Activated CD4-positive, alpha-beta T cell treated with anti-CD3 and anti-CD28 coated beads, Interleukin-2, amount 10 ng/mL, durations not matched to agents 7 days and 5 days (primary cell): ENCODE measurements at places on chromosomes 13 and 19. TPM values are rescaled to one million over a fixed set of nuclear protein-coding genes. Genes with fewer than 3 reads are reported as not detected.
A peak's percentile ranks its signal among the peaks of the same experiment; 100 is the strongest.

DNA sequence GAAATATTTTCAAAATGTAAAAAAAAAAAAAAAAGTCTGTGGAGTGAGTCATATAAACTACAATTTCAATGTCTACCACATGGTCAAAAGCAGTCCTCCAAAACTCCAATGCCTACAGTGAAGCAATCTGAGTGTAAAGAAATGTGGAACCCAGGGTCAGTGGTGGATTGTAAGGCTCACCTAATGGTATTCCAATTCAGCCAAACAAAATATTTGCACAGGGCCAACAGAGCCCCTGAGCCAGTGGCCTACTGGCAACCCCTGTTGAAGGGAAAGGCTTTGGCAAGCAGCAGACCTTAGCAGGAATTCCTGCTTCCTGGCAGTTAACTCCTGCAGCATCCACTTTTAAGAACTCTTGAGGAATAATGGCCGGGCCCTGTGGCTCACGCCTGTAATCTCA, 3.4 kb downstream of the DNMT1 start:
- no peak overlapping the region for H3K27ac ChIP-seq
- H3K4me1 ChIP-seq = peaks cover 54% of the 10 kb centered on the region
- H3K36me3 ChIP-seq = peaks cover 51% of the 10 kb centered on the region
- H3K27me3 ChIP-seq = no peaks in the 10 kb centered on the region

GRCh38 chr19:41223431-41224234, 4.6 kb downstream of the AXL start:
- no peaks in the 10 kb centered on the region for H3K36me3 ChIP-seq
- peaks cover 19% of the 10 kb centered on the region for H3K4me1 ChIP-seq
- H3K4me3 ChIP-seq = no peak overlapping the region
- no peak for DNase-seq

DAND5 gene
- 0.20 TPM for total RNA-seq

DNA sequence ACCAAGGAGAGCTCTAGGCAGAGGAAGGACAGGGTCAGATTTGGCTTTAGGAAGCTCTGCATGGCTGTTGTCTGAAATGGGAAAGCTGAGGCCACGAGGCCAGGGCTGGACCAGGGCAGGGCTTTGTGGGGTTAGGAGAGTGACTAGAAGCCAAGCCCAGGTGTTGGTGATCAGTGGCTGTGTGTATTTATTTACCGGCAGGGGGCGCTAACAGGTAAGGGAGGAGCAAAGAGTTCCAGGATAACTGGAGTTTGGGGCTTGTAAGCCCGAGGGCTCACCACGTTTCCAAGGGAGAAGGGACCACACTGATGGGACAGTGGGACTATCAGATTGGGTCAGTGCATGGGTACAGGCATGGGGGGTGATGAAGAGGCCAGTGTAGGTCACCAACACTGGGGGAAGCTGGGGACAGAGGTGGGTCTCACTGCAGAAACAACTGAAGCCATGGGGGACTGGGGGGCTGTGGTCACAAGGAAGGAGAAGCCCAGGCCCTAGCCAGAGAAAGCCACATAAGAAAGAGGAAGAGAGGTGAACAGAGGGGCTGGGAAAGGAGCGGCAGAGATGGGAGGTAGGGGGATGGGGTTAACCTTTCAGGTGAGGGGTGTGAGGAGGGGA, 3.9 kb downstream of the TMEM147 start:
- DNase-seq = peak; percentile 78
- H3K4me3 ChIP-seq = no peak overlapping the region
- H3K27ac ChIP-seq = peak overlapping the region; percentile 54
- H3K27me3 ChIP-seq = no peaks in the 10 kb centered on the region
- H3K4me1 ChIP-seq = peaks cover 25% of the 10 kb centered on the region

DNA sequence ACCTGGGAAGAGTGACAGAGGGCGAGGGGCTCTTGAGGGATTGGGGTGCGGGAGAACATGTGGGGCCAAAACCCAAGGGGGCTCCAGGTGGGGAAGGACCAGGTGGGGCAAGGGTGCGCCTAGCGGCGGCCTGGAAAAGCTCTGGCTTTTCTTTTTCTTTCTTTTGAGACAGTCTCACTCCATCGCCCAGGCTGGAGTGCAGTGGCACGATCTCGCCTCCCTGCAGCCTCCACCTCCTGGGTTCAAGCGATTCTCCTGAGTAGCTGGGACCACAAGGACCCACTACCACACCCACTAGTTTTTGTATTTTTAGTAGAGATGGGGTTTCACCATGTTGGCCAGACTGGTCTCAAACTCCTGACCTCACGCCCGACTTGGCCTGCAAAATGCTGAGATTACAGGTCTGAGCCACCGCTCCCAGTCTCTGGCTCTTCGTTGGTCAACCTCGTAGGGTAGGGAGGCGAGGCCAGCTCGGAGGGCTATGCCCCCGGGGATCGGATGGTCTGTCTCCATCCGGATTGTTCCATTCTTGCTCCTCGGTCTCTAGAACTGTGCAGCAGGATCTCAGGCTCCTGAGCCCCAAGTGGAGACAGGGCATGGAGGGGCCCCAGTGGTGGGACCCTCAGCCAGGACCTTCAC, 3.7 kb downstream of the GADD45B start:
- H3K27ac ChIP-seq = peak overlapping the region; percentile 72
- no peaks in the 10 kb centered on the region for H3K27me3 ChIP-seq
- peaks cover 25% of the 10 kb centered on the region for H3K36me3 ChIP-seq
- peak overlapping the region; percentile 63 for H3K4me3 ChIP-seq
- peaks cover 17% of the 10 kb centered on the region for H3K4me1 ChIP-seq

DNA sequence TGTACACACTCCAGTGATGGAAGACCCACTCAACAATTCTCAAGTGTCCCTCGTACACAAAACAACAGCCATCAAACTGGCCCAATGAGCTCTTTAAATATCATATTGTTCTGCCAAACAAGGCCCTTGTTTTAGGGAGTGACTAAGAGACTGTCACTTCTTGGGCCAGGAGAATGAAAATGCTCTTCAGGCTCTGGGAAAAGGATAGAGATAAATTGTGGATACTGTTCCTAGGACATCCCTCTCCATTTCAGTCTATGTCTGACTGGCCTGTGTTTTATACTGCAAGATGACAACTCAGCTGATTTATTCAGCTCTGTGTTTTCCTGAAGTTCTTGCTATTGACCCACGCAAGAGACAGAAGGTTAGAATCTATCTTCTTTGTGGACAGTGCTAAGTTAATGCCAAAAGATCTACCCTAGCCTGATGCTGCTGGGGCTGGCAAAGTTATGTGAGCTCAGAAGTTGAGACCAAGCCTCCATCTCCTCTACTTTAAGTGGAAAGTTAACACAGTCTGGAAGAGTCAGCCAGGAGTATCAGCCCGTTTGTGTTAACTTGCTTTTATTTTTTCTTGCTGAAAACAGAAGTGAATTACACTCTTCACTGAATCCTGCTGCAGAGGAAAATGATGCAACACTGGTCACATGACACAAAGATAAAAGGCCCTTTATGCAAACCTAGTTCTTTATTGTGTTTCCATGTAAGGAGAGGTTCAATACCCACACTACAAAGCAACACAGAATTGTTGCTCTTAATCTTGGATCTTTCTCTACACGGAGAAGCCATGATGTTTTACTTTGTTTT, 14.6 kb downstream of the FRY start:
- no peak overlapping the region for H3K4me3 ChIP-seq
- peak; percentile 44 for DNase-seq
- H3K4me1 ChIP-seq = peaks cover 56% of the 10 kb centered on the region

DNA sequence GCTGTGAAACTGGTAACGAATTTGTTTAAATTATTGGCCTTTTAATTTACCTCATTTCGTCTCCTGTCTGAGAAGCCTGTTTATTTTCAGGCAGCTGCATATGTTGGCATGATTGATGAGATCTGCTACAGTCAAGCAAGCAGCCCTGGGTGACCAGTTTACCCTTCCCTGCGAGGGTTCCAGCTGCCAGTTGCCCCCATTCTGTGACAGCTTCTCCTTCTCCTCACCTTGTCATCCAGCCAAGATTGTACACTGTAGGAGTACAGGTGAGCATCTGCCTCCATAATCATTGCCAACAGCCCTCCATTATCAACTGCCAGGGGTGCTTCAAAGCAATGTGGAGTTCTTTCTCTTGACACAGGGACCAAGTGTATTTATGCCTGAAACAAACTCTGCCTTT, 1979.9 kb upstream of the PRR20A start:
- no peak overlapping the region for H3K4me3 ChIP-seq
- no peaks in the 10 kb centered on the region for H3K36me3 ChIP-seq
- H3K27ac ChIP-seq = no peak overlapping the region

GRCh38 chr19:39516270-39516669, 1.3 kb downstream of the SELENOV start:
- no peak for DNase-seq
- peaks cover 9% of the 10 kb centered on the region for H3K4me1 ChIP-seq
- peak overlapping the region; percentile 20 for H3K4me3 ChIP-seq
- peaks cover 57% of the 10 kb centered on the region for H3K27me3 ChIP-seq

SPRED3 gene
- total RNA-seq = 1.8 TPM

GRCh38 chr19:7605490-7606222, 10.0 kb downstream of the CAMSAP3 start:
- no peak overlapping the region for H3K4me3 ChIP-seq
- no peaks in the 10 kb centered on the region for H3K36me3 ChIP-seq
- H3K27me3 ChIP-seq = peaks cover 3% of the 10 kb centered on the region
- peak; percentile 30 for DNase-seq

GRCh38 chr13:89514534-89515312, 1832.8 kb upstream of the MIR17HG start:
- no peaks in the 10 kb centered on the region for H3K4me1 ChIP-seq
- no peaks in the 10 kb centered on the region for H3K36me3 ChIP-seq

DNA sequence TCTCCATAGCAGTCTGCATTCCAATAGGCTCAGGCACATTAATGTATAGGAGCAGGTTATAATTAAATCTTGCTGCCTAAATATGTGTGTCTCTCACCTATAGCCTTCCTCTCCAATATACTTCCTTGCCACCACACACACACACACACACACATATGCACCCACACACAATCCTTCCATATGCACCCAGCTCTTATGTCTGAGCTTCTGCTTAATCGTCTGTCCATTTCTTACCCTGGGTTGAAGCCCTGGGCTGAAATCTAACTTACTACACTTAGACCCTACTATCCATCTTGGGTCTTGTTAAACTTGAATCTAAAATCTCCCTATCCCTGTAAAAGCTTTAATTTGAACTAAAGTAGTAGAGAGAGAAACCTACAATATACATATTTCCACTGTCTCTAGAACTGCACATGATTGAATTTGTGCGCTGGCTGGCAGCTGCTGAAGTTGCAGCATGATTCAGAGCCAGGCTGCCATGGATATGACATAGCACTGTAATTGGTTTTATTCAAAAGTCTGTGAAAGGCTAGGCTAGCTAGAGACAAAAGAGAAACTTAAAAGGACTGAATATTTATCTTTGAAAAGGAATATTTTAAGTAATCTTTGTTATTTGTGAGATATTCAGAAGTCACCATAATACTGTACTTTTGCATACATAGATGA, 25.7 kb upstream of the FREM2 start:
- no peaks in the 10 kb centered on the region for H3K36me3 ChIP-seq
- peaks cover 6% of the 10 kb centered on the region for H3K27me3 ChIP-seq
- H3K4me3 ChIP-seq = no peak overlapping the region

- DNase-seq = no peak
- H3K27me3 ChIP-seq = peaks cover 54% of the 10 kb centered on the region
These were observed at the start of gene MTUS2 for GRCh38 chr13:28820099-28821051. MTUS2 (plus strand) TSS chr13:28820339.

CNOT3 gene
- total RNA-seq = 63.7 TPM

DNA sequence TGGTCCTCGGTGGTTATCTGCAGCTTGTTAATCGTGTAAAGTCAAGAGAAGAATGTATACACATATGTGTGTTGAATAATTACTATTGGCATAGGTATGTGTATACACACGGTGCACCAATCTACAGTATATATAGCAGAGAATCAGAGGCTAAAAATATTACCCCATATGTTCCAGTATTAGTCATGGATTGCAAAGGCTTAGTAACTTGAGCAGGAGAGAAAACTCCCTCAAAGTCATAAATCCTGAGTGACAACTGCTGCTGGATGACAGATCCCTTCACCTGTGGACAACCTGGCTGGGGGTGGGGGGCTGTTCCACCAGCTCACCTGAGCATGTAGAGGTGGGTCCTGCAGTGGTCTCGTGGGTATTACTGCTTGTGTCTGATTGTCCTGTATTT, 185.0 kb downstream of the ZNF536 start:
- H3K4me1 ChIP-seq = no peaks in the 10 kb centered on the region
- H3K27me3 ChIP-seq = no peaks in the 10 kb centered on the region
- no peak for DNase-seq
- no peak overlapping the region for H3K4me3 ChIP-seq
- H3K27ac ChIP-seq = no peak overlapping the region

DNA sequence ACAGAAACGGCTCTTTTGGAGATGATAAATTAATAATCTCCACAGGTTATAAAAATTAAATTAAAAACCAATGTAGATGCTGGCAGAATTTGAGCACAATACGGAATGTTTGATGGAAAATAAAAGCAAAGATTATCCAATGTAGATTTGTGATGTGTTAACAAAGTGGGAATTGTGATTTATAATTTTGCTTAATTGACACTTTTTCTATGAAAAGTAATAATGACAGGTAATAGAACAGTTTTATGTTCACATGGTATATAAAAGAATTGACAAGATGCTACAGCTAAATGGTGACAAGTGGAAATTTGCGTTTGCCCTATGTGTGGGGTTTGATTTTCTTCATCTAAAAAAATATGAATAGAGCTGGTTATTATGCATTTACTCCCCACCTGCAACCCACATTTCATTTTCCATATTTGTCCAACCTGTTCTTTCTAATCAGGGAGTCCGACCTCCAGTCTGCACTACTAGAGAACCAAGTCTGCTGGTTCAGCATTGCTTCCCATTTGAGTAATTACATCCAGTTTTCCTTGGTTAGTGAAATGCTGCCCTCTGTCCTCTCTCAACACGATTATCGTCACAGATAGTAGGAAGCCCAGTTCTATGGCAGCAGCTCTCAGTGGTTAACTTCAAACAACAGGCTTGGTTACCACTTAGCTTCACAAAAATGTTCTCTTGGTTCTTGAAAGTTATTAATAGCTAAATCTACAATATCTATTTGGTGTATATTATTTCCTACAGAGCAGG, 61.4 kb upstream of the SLITRK1 start:
- H3K36me3 ChIP-seq = no peaks in the 10 kb centered on the region
- no peak overlapping the region for H3K27ac ChIP-seq
- DNase-seq = no peak
- H3K4me3 ChIP-seq = no peak overlapping the region

CLDND2 gene
- total RNA-seq = 3.3 TPM

NOTCH3 gene
- total RNA-seq = not detected
